ENCODE measurements at places on chromosomes 3 and 15.

DNA sequence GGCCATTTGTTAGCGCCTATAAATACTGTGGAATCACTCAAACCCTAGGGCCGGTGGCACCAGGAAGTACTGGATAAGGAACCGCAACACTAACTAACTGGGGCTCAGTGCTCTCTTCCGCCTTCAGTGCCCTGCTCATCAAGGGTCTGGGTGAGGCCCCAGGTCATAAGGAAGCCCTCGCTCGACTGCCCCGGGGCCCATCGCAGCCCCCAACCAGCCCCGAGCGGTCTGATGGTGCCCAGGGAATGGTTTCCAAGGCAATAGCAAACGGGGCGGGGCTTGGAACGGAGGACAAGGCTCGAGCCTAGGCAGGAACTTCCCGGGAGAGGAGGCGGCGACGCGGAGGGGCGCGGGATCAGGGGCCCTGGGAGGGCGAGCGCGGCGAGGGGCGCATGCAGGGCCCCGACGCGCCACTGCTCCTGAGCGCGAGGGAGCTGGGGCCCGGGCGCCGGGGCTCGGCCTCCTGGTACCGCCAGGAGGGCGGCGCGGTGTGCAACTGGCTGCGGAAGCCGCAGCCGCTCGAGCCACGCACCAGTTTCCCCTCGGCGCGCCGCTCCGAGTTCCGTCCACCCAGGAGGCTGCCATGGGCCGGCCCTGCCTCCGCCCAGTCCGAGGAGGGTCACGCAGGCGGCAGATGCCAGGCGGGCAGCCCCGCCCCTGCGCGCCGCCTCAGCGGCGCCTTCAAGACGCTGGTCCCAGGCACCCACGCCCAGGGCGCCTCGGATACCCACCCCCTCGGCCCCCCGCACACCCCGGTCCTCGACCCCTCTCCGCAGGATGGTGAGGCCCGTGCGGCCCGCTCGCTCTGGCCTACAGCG, at the start of gene TTLL3:
Gene TTLL3 (plus strand): TSS at position 648 of the 818 bp plus-strand sequence. CDS start 400 bp downstream, outside the sequence.
- DNase-seq: peak; percentile 56

DNA sequence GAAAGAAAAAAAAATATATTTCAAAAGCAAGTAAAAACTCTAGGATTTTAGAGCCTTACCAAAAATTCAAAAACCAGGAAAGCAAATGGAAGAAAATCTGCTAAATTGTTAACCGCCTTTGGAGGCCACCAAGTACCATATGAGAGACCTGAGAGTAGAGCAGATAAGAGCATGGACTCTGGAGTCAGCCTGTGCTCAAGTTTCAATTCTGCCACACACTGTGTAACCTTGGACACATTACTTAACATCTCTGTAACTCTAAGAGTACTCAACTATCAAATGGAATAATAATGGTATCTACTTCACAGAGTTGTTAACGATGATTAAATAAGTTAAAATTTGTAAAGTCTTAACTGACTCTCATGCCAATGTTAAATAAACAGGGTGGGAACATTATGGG, 12.7 kb downstream of the RBSN start:
- DNase-seq: no peak

DNA sequence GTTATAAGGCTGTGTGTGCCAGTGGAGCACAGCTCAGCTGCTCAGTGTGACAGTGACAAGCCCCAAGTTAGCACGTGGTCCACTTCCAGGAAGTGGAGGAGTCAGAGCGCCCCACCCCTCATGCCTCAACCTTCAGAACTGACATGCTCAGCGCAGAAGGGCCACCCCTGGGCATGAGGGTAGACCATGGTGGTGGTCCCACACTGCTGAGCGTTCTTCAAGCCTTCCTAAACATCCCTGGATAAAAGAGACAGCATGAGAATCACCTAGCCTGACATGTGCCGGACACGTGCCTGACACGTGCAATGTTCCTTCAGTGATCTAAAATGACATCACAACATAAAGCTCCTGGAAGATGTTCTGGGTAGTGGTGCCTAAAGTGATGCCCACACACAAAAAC, 16.8 kb downstream of the ATP10A start:
- DNase-seq: peak; percentile 64

- no peak for DNase-seq
These were observed 313.4 kb upstream of the SATB1 start for GRCh38 chr3:18738393-18739098.

DNA sequence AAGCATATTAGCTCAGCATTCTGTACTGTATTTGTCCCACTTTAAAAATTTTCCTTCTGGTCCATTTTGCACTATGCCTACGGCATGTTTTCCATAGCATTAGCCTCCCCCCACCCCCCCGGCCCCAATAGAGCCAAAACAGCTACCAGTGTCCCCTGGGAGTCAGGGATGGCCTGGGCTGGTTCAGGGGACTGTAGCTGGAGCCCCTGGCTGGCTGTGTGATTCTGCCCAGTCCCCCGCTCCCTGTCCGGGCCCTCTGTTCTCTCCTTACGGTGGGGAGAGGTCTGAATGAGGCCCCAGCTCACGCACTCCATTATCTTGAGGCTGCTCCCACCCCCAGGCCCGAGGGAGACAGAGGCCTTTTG, 70.1 kb downstream of the KLF15 start:
- DNase-seq: no peak

GRCh38 chr15:85063088-85063487, 81.4 kb downstream of the PDE8A start:
- DNase-seq: no peak

GRCh38 chr3:13553686-13554085, 4.8 kb downstream of the FBLN2 start:
- DNase-seq: no peak

- no peak for DNase-seq
These were observed 24.3 kb upstream of the IMPDH2 start for GRCh38 chr3:49053543-49053942.

DNA sequence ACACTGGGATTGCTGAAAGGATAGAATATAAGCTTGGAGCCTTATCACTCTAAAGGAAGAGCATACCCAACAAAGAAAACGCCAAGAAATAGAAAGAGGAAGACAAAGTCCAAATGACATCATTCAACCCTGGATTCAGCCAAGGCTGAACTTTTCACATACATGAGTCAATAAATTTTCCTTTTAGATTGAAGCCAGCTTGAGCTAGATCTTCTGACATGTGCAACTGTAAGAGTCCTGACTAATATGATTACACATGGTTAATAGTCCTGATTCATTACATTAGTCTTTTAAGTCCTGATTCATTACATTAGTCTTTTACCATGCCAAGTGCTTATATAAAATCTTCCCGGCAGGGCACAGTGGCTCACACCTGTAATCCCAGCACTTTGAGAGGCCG, 13.6 kb upstream of the DENND6A start:
- no peak for DNase-seq

DNA sequence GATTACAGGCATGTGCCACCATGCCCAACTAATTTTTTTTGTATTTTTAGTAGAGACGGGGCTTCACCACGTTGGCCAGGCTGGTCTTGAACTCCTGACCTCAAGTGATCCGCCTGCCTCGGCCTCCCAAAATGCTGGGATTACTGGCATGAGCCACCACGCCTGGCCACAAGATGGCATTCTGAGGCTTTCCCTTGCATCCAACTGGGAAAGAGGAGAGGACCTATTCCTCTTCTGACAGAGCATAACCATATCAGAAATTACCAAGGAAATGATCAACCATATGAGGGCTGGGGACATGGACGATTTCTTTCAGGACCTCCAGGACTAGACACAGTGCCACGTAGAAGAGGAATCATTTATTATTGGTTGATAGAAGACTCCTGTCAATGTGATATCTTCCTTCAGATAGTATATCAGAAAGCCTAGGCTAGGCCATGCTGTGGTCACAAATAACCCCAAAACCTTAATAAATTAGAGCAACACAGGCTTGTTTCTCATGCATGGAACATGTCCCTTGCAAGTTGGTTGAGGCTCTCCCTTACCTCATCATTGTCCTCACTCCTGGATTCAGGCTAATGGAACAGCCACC, 372.3 kb upstream of the IL12A start:
- no peak for DNase-seq

DNA sequence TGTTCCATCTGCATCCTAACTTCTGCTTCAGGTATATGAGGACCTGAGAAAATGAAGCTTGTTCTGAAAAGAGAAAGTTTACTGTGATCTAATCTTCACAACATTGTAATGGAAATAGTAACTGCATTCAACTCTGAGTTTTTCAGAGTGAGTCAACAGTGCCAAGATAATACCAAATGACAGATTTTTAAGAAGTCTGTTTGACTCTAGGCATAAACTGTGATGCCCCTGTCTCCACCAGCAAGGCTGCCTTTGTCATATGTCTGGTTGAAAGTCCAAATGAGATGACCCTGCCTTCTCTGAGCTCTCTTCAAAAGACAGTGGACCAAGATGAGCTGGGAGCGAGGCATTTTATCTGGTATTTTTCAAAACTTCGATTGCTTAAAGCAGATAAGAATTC, 44.8 kb upstream of the B3GNT5 start:
- DNase-seq: no peak

- no peak for DNase-seq
These were observed 89.3 kb upstream of the TRIM42 start for GRCh38 chr3:140588558-140588957.

DNA sequence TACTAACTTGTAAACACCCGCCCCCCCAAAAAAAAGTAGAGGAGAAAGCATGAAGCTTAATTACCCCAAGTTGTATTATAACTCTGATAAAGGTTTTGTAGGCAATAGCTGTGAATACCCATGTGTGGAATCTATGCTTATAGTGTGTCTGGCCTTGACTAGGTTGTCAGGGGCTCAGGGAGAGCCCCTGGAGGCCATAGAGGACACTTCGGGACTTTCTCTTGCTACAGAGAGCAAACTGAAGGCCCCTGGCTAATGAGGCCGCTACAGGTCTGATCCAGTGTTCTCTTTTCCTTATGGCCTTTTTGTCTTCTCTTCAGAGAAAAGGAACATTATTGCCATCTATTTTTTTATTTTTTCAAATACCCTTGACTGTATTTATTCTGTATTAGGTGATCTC, 19.1 kb upstream of the SCAANT1 start:
- DNase-seq: no peak

DNA sequence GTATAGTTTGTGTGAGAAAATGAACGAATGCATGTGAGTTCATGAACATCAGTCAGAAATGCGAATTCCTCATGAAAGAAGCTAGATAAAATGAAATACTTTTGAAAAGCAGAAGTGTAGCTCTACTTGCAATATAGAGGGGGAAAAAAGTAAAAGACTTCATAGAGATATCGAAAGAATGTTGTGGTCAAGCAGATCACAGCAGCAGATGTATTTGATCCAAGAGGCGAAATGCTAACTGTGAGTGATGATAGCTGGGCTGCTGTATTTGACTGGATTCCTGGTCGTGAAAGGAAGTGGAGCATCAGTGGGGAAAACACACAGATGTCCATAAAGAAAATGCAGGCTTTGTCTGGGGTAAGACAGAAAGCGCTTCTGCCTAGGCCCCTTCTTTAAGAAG, 112.4 kb downstream of the ADAMTSL3 start:
- DNase-seq: no peak

DNA sequence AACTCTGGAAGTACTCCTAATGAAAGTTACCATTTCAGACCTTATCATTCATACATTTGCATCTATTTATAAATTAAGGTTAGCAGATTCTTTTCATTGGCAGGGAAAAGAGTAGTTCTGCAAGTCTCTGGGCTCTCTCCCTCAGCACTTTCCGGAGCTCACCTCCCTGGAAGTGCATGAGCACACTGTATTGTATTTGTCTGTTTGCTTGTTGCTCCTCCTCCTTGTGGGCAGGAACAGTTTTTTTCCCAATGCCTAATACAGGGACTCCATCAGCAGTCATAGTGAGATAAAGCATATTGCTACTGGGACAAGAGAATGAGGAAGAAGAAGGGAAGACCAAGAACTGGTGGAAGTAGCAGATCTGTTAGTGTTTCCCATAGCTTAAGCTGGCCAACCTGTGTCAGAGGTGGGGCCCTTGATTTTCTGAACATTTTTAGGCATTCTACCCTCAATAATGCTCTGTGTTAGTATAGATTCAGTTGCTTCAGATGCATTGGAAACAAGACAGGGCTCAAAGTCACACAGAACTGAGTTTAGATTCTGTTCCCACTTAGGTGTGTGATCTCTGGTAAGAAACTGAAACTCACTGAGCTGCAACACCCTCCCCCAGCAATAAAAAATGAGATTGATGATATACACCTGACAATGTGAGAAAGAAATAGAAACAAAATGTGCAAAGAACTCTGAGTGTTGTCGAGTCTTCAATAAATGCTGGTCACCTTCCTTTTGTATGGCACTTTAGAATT, 407.8 kb downstream of the TUSC7 start:
- no peak for DNase-seq

DNA sequence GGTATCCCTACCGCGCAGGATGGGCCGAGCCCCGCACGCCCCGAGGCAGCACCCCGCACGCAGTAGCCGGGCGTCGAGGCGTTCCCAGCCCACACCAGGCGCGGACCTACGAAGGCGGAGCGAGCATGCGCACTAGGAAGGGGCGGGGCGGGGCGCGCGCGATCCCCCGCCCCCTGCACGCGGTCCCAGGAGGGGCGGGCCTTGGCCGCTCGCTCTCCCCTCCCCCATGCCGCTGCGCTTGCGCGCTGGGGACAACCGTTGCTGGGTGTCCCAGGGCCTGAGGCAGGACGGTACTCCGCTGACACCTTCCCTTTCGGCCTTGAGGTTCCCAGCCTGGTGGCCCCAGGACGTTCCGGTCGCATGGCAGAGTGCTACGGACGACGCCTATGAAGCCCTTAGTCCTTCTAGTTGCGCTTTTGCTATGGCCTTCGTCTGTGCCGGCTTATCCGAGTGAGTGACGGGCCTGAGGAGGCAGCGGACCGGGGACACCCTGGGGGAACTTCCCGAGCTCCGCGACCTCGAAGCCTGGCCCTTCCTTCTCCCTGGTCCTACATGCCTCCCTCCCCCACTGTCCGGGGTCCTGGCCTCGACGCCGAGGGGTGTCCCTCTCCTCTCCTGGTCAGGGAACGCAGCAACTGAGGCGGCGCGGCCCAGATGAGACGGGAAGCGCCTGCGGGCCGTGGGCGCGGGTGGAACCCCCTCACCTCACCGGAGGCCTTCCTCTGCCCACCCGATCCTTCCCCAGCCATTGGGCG, at the start of gene SPESP1:
Gene SPESP1 (plus strand): TSS at position 258 of the 755 bp plus-strand sequence. CDS start 129 bp downstream, at position 387.
- DNase-seq: peak; percentile 59

DNA sequence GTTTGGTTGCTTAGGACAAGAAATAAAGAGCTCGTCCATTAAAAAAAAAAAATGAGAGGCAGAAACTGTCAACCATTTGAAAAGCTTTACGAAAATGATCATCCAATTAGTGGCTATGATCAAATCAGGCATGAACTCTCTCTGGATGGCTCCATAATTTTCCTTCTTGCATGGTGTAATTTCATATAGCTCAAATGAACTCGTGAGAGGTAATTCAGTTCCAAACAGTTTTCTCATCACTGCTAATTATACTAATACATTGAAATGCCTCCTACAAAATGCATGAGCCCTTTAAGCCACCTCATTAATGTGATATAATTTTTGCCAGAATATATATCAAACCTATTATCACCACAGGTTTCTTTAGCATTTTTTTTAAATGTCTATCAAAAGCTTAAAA, 239.5 kb upstream of the MEIS2 start:
- no peak for DNase-seq

DNA sequence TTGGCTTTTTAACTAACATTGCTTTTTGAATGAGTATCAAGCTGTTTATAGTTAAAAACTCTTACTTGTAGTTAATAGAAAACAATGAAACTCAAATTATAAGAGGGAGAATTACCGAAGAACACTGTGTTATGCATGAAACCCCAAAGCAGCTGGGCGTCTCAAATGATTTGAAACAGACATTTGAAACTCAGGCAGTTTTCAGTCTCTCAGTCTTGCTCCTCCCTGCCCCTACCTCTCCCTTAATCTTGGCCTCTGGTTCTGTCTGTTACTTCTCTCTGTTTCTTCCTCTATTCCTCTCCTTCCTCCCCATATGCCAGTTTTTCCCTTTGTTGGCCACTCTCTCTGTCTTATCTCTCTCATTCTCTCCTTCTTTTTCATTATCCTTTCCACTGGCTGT, 118.3 kb upstream of the SYNPR start:
- no peak for DNase-seq

- DNase-seq: no peak
These were observed 150.9 kb downstream of the TPRA1 start for GRCh38 chr3:127439621-127440020.

Measured in CD4-positive, alpha-beta T cell (primary cell).